ENCODE measurements at places on chromosomes 2 and 18.

DNA sequence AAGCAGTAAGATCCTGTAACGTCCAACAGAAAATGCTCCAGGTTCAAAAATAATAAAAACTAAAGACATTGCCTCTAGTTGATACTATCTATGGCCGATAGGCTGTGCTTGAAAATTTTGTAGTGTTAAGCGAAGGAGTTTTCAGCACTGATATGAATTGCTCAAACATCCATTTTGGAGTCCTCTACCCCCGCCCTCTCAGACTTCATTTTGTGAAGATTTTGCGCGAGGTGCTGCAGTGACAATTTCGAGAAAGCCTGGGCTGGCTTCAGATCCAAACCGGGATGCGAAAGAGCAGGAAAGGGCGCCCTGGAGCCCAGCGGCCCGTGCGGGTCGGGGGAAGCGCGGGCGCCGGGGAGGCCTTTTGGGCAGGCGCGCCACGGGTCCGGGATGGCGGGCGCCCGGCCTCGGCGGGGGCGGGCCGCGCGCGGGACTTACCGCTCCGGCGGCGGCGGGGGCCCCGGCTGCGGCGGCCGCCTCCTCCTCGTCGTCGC is 1.8 kb downstream of the SP3 start:
- peak; percentile 75 for DNase-seq

DNA sequence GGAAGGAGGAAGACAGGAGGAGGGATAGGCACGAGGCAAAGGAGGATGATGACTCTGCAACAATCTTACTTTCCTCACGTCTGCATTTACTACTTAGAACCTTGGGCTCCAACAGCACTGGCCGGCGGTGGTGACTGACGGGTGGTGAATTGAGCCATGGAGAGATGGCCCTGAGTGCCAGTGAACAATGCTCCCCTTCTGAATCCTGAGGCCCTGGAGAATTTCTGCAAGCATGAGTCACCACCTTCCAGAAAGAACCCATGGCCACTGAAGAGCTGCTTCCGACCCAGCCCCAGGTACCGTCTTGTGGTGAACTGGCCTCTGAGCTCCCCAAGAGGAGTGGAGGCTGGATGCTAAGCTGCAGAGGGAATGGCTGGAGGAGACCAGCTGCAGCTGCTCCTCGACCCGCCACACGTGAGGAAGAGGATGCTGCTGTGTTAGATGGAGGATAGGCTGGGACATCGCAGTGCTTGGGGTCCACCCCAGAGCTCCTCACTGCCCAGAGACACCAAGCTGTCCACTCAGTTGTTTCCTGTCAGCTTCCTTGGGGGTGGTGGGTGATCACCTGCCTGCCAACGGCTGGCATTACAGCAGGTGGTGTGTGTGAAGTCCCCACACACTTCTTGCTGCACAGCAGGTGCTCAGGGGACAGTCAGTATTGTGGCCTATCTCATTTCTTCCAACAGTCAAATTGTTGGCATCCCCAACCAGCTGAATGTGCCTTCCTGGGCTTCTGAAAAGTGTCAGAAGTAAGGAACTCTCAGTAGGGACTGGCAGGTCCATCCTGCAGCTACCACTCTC is 186.5 kb upstream of the ID2 start:
- DNase-seq, result no peak

GRCh38 chr18:49784427-49785185 is 28.7 kb downstream of the ACAA2 start:
- DNase-seq, result peak; percentile 18

- DNase-seq, result no peak
Measured at GRCh38 chr2:112684415-112684775, 36.4 kb upstream of the NT5DC4 start.

DNA sequence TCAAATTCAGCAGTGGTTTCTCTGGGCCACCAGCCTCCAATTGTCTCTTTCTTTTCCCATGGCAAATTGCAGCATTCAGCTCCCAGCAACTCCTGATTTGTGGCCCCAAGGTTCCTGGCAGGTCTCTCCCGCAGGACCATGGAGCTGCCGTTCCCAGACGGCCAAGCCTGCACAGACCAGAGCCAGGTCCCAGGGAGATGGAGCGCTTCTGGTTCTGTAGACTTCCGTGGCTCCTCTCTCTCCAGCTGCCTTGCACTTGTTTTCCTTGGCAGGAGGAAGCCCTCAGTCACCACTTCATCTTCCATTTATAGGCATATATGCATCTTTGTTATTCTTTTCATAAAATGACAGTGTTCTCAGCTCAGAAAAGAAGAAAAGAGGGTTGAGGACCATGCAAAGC is 21.7 kb downstream of the TNP1 start:
- DNase-seq, result peak; percentile 70

GRCh38 chr2:12334412-12334966 is 382.2 kb upstream of the TRIB2 start:
- no peak for DNase-seq

- DNase-seq, result no peak
Measured at GRCh38 chr2:74815941-74816340, 18.0 kb upstream of the HK2 start.

DNA sequence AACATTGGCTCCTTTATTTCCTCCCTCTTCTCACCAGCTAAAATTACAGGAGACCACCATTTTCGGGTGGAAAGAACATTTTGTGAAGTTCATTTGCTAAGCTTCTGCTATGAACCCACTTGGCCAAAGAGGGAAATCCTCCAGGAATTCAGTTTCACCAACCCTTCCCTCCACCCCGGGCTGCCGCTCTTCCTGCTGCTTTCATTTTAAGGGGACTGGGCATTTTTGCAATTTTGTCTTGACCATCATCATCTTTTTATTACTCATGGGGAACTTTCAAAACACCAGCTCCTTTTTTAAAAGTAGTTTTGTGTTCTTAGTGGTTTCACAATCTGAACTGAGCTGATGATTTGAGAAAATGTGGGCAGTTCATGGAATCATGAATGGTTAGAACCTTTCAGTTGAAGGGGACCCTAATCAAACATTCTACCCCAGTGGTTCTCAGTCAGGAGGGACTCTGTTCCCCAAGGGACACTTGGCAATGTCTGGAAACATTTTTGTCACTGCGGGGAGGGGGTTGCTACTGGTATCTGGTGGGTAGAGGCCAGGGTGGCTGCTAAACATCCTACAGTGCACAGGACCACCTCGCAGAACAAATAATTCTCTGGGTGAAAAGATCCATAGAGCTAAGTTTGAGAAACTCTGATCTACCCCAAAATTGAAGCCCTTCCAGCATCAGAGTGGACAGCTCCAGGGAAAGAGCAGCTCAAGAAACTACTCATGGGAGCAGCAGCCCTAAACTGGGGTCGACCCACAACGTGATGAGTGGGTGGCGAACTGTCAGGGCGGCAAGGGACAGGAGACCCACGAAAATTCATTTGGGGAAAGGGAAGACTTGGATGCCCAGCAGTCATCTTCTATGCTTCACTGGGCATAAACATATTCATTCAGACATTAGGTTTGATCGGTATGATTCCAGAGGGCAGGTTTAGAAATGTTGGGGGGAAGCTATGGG is 92.9 kb downstream of the ACKR3 start:
- DNase-seq, result no peak

DNA sequence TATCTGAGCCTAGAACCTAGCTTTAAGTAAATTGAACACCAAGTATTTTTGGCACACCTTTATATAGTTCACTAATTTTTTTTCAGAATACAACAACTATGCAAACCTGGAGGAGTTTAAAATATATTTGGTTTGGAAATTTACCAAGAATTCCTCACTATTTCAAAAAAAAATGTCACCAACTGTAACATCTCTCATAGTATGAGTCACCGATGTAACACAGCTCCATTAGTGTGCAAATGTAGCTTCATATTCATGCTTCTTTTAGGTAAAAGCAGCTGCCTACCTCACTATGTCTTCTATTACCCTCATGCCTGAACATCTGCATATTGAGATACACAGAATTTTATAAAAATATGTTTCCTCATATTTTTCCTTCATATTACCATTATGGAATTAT is 80.5 kb downstream of the NRXN1 start:
- peak; percentile 26 for DNase-seq

- DNase-seq, result no peak
Measured at GRCh38 chr18:27062802-27063201, 122.3 kb downstream of the CHST9 start.

DNA sequence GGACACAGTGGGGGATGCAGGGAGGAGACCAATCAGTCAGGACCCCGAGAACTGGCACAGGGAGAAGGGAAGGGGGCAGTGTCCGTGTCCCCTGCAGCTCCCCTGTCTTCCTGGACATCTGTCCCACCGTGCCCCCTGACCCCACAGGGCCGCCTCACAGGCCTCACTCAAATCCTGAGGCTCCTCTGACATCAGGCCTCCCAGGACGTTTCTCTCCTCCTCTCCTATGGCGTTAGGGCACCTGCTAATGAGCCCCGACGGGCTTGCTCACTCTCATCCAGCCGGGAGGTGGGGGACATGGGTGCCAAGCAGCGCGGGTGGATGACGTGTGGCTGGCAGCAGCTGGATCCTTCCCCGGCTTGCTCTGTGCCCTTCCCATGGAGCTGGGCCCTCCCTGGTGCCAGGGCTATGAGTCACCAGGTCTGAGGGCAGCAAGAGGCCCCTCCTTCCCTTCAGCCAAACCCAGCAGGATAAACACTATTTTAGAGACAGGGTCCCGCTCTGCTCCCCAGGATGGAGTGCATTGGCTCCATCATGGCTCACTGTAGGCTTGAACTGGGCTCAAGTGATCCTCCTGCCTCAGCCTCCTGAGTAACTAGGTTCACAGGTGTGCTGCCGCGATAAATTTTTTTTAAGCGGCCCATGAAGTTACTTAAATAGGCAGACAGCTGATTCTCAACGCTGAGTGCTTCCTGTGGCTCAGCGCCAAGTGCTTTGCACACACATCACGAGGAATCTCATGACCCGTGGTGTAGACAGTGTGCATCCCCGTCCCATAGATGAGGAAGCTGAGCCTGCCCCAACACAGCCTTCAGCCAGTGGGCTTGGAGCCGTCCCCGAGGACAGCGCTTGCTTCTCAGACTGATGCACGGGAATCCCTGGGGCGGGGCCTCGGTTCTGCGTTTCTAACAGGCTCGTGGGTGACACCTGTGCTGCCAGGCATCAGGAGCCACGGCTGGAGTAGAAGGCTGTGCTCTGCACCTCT is 64.5 kb upstream of the HDAC4 start:
- no peak for DNase-seq

DNA sequence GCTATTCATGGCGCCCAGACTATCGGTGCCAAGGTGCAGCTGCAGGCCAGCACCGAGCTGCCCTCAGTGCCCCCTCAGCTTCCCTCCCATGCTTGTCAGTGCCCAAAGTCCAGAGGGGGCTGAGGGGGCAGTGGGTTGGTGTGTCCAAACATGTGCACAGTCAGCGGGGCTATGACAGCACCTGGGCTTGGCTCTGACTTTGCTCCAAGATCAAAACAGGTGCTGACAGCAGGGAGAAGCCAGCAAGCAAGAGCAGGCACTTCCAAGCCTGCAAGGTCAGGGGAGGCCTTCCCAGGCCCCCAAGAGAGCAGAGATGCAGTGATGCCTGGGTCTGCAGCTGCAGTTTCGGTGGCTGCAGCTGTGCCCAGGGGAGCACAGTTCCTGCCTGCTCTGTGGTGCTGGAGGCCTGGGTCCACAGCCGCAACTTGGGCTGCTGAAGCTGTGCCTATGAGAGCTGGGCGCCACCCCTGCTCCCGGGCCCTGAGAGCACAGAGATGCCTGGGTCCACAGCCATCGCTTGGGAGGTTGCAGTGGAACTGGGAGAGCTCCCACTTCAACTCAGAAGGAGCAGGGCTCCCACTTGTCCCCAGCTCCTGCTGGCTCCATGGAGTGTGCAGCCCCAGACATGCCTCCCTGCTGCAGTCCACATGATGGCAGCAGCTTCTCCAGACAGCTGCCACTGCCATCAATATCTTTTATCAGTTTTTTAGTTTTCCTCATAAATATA is 775.3 kb upstream of the POU3F3 start:
- no peak for DNase-seq

DNA sequence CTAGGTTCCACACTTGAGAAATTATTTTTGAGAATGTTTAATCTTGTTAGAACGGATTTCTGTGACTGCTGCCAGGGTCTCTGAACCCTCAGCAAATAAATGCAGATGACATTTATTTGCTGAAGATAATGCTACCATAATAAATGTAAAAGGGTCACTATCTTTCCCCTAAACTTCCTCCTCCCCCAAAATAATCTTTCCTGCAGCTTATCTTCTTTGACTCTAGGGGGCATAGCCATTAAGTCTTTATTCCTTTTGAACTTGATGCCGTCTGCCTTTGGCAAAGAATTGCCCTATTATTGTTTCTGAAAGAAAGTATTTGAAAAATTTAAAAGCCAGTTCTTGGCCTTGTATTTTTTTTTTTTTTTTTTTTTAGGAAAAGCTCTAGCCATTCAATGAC is 63.6 kb upstream of the ACSL3 start:
- peak; percentile 34 for DNase-seq

- peak; percentile 85 for DNase-seq
Measured at GRCh38 chr18:11688972-11689668, at the start of gene GNAL. Gene GNAL, plus strand, starts transcription at chr18:11689264. Its CDS starts 300 bp downstream, at chr18:11689564.

DNA sequence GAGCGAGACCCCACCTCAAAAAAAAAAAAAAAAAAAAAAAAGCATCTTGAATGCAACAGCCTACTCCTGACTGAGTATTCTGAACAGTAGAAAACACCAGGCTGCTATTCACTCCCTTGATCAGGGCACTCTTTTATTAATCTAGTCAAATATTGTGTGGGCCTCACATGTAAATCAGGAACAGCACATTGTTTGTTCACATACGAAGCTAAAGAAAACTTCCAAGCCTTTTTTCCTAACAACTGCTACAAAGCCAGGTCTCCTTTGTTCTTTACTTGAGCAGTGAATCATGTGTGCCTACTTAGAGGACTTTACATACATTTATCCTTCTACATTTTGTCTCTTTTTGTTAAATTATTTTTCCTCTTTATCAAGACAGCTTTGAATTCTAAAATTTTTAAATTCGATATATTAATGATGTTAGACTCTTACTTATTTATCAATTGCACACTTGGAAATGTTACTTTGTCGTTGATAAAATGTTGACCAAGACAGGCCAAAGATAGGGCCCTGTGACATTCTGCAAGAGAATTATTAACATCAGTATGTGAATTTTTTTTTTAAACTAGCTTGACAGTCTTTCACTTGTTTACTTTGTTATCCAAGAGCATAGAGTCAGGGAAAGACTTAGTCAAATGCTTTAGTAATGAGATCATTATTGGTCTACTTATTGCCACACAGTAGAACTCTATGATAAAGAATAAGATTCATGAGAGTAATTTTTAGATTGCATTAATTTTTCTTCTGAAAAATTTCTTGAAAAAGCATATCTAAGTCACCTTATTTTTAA is 13.2 kb downstream of the SPATS2L start:
- DNase-seq, result peak; percentile 83

- DNase-seq, result peak; percentile 35
Measured at GRCh38 chr2:155377266-155377680, 678.8 kb downstream of the KCNJ3 start.

GRCh38 chr18:29779096-29779495 is 1263.4 kb downstream of the DSC3 start:
- peak; percentile 2 for DNase-seq

GRCh38 chr2:241649404-241649803 is 11.9 kb downstream of the ATG4B start:
- DNase-seq, result no peak

GRCh38 chr2:66929632-66930338 is 467.3 kb upstream of the ETAA1 start:
- DNase-seq, result peak; percentile 81

GRCh38 chr18:65352186-65352585 is 398.6 kb upstream of the CDH7 start:
- no peak for DNase-seq

All from IMR-90 (cell line).